Activated CD4-positive, CD25-positive, alpha-beta regulatory T cell treated with anti-CD3 and anti-CD28 coated beads, Interleukin-2, amount 50 U/mL, for 24 hours (primary cell): ENCODE measurements at places on chromosomes 11 and 22.

- peak; percentile 64 for ATAC-seq
Measured at GRCh38 chr22:36160499-36160942, at the start of gene APOL3. Gene APOL3 (minus strand): TSS chr22:36160755. CDS start chr22:36149055, 11,700 bp downstream.

- no peak for ATAC-seq
Measured at GRCh38 chr11:57885298-57886050, 123.9 kb downstream of the CTNND1 start.

GRCh38 chr11:11776714-11777113 lies 65.1 kb upstream of the USP47 start:
- no peak for ATAC-seq

- no peak for ATAC-seq
Measured at GRCh38 chr22:35938226-35938625, 90.4 kb downstream of the RBFOX2 start.

GRCh38 chr11:19952116-19952605 lies 208.1 kb downstream of the DBX1 start:
- ATAC-seq: no peak

- no peak for ATAC-seq
Measured at GRCh38 chr11:46391578-46392420, at the start of gene CHRM4. Gene CHRM4 (minus strand): TSS chr11:46391776. CDS start chr11:46386557, 5,219 bp downstream.

GRCh38 chr11:113484223-113484622 lies 9.0 kb upstream of the DRD2 start:
- no peak for ATAC-seq

GRCh38 chr11:116132273-116132978 lies 628.2 kb upstream of the CADM1 start:
- no peak for ATAC-seq
